ENCODE measurements at places on chromosomes 3 and 15. TPM values are rescaled to one million over a fixed set of nuclear protein-coding genes. Genes with fewer than 3 reads are reported as not detected.

The HYKK gene
- total RNA-seq = 2.9 TPM

The TTC21A gene
- 2.8 TPM for total RNA-seq

The SPTBN5 gene
- 0.38 TPM for total RNA-seq

The CHRNB4 gene
- not detected for total RNA-seq

The CTXN2 gene
- total RNA-seq = not detected

The PIGZ gene
- 1.5 TPM for total RNA-seq

Data from regular cardiac myocyte (primary cell).